ENCODE measurements at places on chromosomes 13 and 19.

DNA sequence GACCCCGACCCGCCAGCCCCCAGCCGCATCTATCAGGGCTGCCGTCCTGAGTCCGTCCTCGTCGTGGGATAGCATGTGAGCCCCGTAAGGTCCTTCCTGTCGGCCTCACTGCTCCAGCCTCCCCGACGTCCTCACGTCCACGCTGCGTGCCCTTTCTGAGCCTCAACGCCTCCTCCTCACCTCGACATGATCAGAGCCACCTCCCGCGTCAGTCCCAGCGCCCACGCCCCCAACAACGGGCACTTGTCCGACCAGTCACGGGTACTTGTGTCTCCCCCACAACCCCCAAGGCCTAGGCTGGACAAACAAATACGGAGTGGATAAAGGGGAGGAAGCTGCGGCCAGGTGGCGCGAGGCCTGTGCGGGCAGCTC lies 665 bp downstream of the ZNF497 start:
- DNase-seq: no peak

- DNase-seq: no peak
These were observed 178.6 kb downstream of the RBM26 start for GRCh38 chr13:79227418-79227817.

GRCh38 chr19:46271481-46272197 lies 25.2 kb upstream of the HIF3A start:
- DNase-seq: no peak

- DNase-seq: no peak
These were observed 14.0 kb downstream of the CDX2 start for GRCh38 chr13:27955014-27955591.

- no peak for DNase-seq
These were observed 1153.7 kb downstream of the PCDH9 start for GRCh38 chr13:66076417-66076816.

GRCh38 chr19:31444931-31445330 lies 95.7 kb upstream of the TSHZ3 start:
- DNase-seq: no peak
